ENCODE measurements at places on chromosomes 6 and 20. TPM values are rescaled to one million over a fixed set of nuclear protein-coding genes. Genes with fewer than 3 reads are reported as not detected.

The SOBP gene
- total RNA-seq, result 9.5 TPM

The SLC17A2 gene
- total RNA-seq, result 0.76 TPM

The JPH2 gene
- total RNA-seq, result 11.4 TPM

The ATP5F1E gene
- total RNA-seq, result 67.7 TPM

The MUC21 gene
- not detected for total RNA-seq

The ERVFRD-1 gene
- 0.57 TPM for total RNA-seq

The CYP21A2 gene
- total RNA-seq, result 3.2 TPM

The MUCL3 gene
- 0.13 TPM for total RNA-seq

The DEFB132 gene
- total RNA-seq, result not detected

The LKAAEAR1 gene
- 0.31 TPM for total RNA-seq

The TNFRSF21 gene
- 45.5 TPM for total RNA-seq

The HNF4A gene
- 26.0 TPM for total RNA-seq

GRCh38 chr20:54620611-54621010 lies 145.2 kb downstream of the DOK5 start:
- no peak for DNase-seq

DNA sequence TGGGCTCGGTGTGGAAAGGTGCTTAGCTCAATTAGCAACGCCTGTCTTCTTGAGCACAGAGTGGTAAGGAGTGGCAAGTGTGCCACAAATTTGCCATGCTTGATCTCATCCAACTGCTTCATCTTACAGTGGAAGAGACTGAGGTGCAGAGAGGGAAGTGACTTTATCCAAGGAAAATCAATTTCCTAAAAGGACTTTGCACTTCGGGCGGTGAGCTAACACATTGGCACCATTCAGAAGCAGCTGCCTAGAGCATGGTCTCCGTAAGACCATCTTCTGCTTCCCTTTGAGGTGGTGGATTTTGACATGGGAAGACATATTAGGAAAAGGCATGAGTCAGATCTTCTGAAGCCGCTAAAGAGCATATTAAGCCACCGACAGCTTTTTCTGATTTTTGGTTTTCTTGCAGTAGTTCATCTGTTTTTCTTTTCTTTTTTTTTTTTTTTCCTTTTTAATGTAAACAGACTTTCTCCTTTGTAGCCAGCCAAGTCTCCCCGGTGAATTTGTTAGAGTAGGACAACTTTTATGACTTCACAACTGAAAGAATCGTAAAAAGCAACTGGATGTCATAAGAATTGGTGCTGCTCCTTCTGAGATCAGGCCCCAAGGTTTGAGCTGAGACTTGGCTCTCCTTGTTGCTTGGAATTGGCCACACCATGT lies 273.2 kb downstream of the CDC5L start:
- DNase-seq, result no peak

- DNase-seq, result no peak
Measured at GRCh38 chr20:31684153-31685015, 38.3 kb downstream of the BCL2L1 start.

- DNase-seq, result peak; percentile 63
Measured at GRCh38 chr20:20369250-20370093, 1.6 kb downstream of the INSM1 start.

- no peak for DNase-seq
Measured at GRCh38 chr6:128659276-128659675, 138.9 kb upstream of the PTPRK start.

GRCh38 chr6:17334265-17334664 lies 53.1 kb downstream of the RBM24 start:
- DNase-seq, result no peak

DNA sequence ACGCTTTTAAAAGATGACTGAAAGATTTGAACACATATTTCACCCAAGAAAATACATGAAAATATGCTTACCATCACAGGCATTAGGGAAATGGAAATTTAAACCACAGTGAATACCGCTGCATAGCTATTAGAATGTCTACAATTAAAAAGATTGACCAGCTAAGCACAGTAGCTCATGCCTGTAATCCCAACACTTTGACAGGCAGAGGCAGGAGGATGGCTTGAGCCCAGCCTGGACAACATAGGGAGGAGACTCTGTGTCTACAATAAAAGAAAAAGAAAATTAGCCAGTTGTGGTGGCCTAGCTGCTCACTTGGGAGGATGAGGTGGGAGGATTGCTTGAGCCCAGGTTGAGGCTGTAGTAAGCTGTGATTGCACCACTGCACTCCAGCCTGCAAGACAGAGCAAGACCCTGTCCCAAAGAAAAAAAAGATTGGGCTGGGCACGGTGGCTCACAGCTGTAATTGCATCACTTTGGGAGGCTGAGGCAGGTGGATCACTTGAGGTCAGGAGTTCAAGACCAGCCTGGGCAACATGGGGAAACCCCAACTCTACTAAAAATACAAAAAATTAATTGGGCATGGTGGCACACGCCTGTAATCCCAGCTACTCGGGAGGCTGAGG lies 163.7 kb upstream of the AKAP12 start:
- no peak for DNase-seq

DNA sequence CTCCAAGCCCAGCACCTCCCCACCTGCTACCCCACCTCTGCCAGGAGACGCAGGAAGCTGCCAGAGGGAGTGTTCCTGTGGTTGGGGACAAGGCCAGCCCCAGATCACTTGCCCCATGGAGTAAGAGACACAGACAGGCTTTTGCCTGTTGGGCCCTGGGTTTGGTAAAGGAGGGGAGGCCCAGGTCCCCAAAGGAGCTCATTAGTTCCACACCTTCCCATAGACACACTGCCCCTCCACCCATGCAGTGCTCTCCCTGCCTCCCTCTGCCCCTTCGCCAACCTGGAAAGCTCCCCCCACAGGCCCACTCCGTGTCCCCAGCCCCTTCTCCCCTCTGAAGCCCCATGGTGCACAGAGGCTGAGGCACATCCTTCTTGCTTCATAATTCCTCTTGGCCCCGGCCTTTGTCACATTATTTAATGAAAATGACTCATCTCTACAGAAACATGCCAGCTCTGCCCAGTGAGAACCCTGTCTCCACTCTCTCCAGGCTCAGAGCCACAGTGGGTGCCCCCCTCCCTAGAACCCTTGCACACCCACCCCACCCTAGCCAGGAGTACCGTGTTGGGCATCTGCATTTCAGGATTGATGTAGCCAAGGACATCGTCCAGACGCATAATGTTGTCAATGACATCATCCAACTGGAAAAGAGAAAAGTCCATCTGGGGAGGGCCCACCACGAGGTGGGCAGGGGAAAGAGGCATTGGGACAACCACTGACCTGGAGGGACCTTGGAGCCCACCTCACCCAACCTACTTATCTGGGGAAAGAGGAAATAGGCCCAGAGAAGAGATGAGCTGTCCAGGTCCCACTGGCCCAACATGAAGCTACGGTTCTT lies 46.0 kb downstream of the TFEB start:
- no peak for DNase-seq

- DNase-seq, result no peak
Measured at GRCh38 chr20:64049060-64049877, at the start of gene SOX18. Gene SOX18, minus strand, starts transcription at chr20:64049639. Its CDS starts 123 bp downstream, at chr20:64049516.

- DNase-seq, result no peak
Measured at GRCh38 chr6:24419526-24419925, 16.8 kb downstream of the MRS2 start.

GRCh38 chr6:94036024-94036423 lies 616.7 kb upstream of the EPHA7 start:
- no peak for DNase-seq

- peak; percentile 88 for DNase-seq
Measured at GRCh38 chr6:25490018-25490801, 161.8 kb upstream of the SCGN start.

DNA sequence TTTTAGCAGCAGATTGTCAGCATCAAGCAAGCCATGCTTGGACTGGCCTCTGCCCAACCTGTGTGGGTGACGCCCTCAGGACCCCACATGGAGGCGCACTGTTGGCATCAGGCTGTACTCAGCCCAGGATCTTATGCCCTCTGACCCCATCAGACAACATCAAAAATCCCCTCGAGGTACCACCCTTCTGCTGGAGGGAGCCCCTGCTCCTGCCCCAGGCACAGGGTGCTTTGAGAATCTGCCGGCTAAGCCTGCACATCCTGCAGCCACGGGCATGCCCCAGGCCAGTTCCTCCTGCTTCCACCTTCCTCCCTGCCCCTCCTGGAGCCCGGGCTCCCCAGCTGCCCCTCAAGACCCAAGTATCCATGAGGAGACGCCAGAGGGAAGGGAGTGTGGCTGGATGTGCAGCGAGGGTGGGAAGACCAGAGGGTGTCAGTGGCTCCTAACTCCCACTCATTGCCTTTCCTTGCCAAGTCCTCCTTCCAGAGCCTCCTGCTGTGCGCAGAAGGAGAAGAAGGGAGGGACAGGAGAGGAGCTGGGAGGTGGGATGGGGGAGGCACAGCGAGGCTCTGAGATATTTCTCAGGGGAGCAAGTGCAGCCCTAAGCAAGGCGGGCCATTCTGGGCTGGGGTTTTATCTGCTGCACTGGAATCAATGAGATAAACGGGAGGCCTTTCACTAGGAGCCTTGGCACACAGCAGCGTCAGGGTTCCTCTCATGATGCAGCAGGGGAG lies 77.4 kb upstream of the CST7 start:
- DNase-seq, result no peak

GRCh38 chr20:24647713-24648112 lies 178.3 kb downstream of the SYNDIG1 start:
- DNase-seq, result no peak

All from kidney (tissue), 22 donors.